Stimulated activated CD4-positive, alpha-beta T cell treated with anti-CD3 and anti-CD28 coated beads, Interleukin-1b, Interleukin-23, amount 100 ng/mL, for 1 hour (primary cell): ENCODE measurements at places on chromosomes 2 and 18.

- no peak for DNase-seq
Observed at GRCh38 chr2:3433776-3434400, 54.4 kb downstream of the TRAPPC12 start.

DNA sequence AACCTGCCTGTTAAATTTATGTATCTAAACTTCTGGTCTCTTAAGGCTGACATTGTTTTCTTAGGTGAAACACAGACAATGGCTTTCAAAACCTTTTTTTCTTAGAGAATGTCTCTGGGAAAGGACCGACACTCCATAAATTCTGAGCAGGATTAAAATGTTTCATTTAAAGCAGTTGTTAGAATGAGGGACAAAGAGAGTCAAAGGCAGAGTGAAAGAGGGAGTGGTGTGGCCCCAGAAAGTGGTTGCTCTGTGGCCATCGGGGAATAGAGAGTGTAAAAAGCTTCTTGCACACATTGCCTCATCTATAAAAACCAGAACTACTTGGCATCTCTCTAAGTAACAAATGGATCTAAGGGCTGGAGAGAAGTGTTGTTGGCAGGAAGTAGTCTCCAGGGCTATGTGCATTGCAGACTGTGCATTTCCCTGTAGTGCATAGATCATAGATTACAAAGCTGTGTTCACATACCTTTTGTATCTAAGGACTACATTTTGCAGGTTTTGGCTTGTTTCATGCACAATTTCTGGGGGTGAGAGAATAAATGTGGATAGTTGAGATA is 3.6 kb downstream of the RPRM start:
- DNase-seq, result no peak

GRCh38 chr2:142872882-142873724 is 4.4 kb upstream of the KYNU start:
- DNase-seq, result no peak

- no peak for DNase-seq
Observed at GRCh38 chr2:28074137-28074536, 183.6 kb downstream of the BABAM2 start.

GRCh38 chr2:116088236-116088635 is 1645.8 kb downstream of the DPP10 start:
- DNase-seq, result no peak

GRCh38 chr2:165648801-165649200 is 145.2 kb downstream of the GALNT3 start:
- DNase-seq, result no peak

DNA sequence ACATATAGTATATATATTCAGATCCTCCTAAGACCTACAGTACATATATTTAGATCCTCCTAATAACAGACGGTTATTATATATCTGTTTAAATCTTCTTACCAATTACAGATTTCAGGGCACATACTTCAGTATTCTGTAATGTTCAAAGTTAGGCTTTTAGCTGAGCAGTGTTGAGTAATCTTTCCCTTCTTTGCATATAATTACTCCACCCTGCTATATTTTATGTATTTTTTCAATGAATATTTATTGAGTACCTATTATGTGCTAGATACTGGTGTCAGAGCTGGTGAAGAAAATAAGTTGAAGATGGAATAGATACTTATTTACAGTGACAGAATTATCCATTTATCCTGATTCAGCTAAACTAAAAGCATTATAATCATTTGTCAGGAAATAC is 84.9 kb downstream of the NEB start:
- no peak for DNase-seq

DNA sequence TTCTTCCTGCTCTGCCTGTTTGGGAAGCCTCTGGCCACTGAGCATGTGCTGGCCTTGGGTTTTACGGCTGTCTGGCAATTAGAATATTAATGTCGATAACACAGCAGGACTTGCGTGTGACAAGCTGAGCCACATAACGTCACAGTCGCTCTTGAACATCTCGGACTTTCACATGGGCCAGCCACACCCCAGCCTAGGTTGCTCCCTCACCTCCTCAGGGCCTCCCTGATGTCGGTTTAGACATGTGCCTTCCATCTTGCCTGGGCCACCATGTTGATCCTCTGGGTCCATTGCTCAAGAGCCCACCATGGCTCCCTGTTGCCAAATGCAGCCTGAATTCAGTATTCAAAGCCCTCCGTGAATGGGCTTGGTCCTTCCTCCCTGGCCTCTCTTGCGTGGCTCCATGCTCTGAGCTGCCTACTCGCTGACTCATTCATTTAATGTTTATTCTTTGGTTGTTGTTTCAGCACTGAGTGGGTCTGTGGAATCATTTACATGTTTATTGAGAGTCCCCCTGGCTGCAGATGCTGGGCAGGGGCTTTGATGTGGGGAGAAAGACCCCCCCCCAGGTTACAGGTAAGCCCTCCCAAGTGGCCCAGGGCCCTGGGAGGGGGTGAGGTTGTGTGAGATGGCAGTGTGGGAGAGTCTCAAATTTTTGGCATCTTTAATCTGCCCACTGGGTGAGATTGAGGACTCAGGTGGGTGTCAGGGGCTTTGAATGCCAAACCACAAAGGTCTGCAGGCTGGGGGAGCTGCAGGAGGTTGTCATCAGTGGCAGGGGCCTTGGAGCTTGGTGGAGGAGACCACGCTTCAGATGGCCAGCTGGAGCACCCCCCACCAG is 62.0 kb downstream of the ODC1 start:
- DNase-seq, result no peak

- no peak for DNase-seq
Observed at GRCh38 chr2:10141736-10142639, 19.4 kb downstream of the RRM2 start.

DNA sequence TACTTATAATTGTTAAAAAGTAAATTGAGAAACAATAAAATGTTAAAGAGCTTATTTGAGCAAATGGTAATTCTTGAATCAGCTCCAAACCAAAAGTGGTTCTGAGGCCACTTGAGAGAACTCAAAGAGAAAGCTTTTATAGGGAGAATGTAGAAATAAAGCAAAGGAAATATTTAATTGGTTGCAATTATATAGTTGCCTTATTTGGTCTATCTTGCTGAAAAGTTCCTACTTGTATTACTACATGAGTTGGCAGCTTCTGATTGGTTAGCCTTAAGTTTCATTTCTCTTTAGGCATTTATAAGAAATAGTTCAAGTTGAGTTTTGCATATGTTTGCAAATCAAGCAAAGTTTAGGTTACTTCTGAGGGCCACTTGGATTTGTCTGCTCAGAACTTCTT is 38.1 kb downstream of the SCN2A start:
- no peak for DNase-seq

- no peak for DNase-seq
Observed at GRCh38 chr2:120771111-120771780, 35.6 kb downstream of the GLI2 start.

- peak; percentile 32 for DNase-seq
Observed at GRCh38 chr2:42809819-42810120, 17.4 kb upstream of the HAAO start.

- DNase-seq, result no peak
Observed at GRCh38 chr2:59034837-59035236, 793.7 kb upstream of the FANCL start.

DNA sequence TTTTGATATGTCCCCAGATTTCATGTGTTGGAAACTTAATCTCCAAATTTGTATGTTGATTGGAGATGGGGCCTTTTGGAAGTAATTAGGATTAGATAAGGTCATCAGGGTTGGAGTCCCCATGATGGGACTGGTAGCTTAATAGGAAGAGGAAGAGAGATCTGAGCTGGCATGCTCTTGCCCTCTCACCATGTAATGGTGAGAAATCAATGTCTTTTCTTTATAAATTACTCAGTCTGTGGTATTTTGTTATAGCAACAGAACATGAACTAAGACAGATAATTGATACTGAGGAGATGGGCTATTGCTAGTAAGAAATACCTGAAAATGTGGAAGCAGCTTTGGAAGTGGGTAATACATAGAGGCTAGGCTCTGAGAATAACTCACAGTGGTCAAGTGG is 48.0 kb downstream of the CDC42EP3 start:
- no peak for DNase-seq

DNA sequence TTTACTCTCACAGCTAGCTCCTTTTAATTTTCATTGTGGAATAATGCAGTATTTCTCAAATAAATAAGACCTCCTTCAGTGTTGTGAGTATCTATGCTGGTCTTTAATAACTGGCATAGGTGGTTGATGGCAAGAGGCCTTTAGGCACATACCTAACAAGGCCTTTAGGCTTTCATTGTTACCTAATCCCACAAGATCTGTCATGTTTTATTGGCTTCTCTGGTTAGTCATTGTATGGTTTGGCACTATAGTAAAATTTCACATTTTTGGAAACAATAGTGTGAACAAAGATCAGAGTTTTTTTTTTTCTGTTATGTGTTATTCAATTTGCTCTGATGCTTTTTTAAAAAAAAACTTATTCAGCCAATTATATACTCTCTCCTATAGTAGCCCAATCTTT is 89.8 kb upstream of the NEUROD1 start:
- no peak for DNase-seq

GRCh38 chr18:61896757-61897156 is 4.0 kb upstream of the RNF152 start:
- no peak for DNase-seq

- no peak for DNase-seq
Observed at GRCh38 chr2:16635791-16636699, 29.6 kb downstream of the CYRIA start.

GRCh38 chr18:11251229-11251890 is 102.0 kb upstream of the PIEZO2 start:
- no peak for DNase-seq

GRCh38 chr18:42446195-42446594 is 491.2 kb downstream of the PIK3C3 start:
- DNase-seq, result no peak

DNA sequence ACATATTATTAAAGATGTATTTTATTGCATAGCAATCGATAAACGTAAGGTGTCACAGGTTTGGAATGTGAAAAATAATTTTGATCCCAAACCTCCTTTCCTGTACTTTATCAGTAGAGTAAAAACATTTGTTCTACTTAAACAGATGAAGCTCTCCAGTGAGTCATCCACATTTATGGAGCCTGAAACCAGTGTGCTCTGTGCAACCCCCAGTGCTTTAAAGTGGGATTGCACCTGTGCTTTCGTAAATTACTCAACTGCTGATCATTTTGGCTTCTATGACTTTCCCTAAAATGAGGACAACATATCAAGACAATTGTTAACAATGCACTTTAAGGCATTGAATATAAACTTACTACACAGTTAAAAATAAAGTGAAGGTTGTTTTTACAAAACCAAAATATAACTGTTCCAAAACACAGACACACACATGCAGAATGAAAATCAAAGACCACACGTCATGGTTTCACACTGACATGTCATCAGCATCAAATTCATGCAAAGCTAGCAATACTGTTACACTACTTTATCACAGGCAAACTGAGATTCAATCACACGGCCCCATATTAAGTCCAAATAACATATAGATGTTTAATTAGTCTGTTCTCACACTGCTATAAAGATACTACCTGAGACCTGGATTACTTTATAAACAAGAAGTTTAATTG is 9.7 kb downstream of the TMEM18 start:
- DNase-seq, result no peak
